ENCODE measurements at places on chromosomes 16 and 17.
A peak's percentile ranks its signal among the peaks of the same experiment; 100 is the strongest.

DNA sequence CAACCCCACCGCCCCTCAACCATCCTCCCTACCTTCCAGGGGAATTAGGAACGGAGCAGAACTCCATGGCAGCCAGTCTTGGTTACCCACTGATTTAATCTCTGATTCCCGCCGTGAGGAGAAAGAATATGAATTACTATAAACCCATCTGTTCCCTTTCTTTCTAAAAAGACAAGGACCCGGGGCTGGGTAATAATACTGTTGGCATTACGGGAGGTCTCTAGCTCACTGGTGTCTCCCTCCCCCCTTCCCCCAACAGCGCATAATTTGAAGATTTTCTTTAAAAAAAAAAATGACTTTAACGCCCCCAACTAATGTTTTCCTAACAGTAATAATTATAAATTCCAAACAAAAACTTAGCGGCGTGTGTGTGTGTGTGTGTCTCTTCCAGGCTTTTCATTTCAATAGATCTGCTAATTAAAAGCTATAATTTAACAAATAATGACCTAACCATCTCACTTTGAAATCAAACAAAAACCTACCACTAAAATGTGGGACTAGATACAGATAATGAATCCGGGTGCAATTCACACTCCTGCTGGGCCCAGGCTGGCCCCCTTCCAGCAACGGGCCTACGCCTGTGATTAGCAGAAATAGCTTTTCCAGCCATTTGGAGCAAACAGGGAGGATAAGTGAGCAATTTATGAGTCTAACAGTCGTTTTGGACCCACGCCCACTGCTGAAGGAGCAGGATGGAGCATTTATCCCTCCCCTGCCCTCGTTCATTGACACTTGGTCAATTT is 18.2 kb upstream of the BHLHA9 start:
- no peak for DNase-seq

GRCh38 chr17:73801455-73802100 is 157.3 kb upstream of the SDK2 start:
- DNase-seq: no peak

DNA sequence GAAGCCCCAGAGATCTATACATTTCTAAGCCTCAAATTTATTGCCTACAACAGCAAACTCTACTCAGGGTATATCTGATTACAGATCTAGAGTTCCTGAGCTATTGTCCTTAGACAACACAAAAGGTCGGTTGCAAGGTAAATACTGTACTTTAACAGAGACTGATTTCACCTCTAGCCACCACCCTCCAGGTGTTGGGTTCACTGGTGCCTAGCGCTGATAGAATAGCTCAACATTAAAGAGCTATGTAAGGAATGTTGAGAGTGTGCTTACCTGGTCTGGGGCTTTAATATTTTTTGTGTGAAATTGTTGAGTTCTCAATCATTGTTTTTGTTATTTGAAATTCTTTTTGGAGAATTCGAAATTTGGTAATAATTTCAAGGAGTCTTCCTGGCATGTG is 277.0 kb upstream of the PSMD7 start:
- no peak for DNase-seq

DNA sequence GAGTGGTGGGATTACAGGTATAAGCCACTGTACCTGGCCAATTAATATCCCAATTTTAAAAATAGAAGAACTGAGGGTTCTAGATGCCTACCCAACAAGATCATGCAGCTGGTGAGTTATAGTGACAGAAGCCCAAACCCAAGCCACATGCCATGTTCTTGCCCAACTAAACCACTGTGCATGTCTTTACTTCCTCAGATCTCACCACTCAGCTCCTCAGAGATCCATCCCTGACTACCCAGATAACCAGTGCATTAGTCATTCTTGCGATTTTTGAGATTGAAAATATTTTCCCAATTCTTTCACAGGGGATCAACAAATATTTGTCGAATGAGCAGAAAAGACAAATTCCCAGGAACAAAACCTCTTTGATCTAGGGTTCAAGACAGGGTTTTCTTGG is 303.1 kb downstream of the CBLN1 start:
- DNase-seq: no peak

GRCh38 chr16:19363740-19364139 is 53.9 kb upstream of the TMC5 start:
- no peak for DNase-seq

- DNase-seq: no peak
Observed at GRCh38 chr17:60526726-60527125, 684 bp upstream of the APPBP2 start.

- DNase-seq: no peak
Observed at GRCh38 chr16:78127130-78127529, 27.7 kb downstream of the WWOX start.

DNA sequence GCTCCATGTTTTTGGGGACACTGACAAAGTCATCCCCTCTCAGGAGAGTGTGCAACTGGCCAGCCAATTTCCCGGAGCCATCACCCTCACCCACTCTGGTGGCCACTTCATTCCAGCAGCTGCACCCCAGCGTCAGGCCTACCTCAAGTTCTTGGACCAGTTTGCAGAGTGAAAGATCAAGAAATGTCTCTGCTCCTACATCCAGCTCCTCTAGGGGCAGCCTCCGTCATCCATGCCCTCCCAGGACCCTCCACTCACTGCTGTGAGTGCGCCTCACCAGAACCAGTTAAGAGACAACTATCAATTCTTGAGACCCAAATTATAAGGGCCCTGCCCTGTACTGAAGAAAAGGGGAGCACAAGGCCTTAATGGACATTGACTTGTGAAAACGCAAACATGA is 1.1 kb downstream of the OVCA2 start:
- DNase-seq: no peak

DNA sequence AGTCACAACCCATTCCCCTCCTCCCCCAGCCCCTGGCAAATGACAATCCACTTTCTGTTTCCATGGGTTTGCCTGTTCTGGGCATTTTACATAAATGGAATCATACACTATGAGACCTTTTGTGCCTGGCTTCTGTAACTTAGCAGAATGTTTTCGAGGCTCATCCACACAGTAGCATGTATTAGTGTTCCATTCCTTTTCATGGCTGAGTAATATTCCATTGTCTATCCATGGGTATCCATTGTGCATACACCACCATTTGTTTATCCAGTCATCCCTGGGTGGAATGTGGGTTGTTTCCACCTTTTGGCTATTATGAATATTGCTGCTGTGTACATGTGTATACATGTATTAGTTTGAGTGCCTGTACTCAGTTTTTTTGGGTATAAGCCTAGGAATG is 33.7 kb upstream of the RCVRN start:
- no peak for DNase-seq

GRCh38 chr17:80737106-80738019 is 192.7 kb downstream of the RPTOR start:
- peak; percentile 85 for DNase-seq

- DNase-seq: no peak
Observed at GRCh38 chr17:34999456-34999855, 19.1 kb downstream of the LIG3 start.

GRCh38 chr16:19294156-19294649 is 8.7 kb downstream of the CLEC19A start:
- peak; percentile 70 for DNase-seq

GRCh38 chr17:45143767-45144198 is 4.5 kb upstream of the HEXIM1 start:
- peak; percentile 53 for DNase-seq

DNA sequence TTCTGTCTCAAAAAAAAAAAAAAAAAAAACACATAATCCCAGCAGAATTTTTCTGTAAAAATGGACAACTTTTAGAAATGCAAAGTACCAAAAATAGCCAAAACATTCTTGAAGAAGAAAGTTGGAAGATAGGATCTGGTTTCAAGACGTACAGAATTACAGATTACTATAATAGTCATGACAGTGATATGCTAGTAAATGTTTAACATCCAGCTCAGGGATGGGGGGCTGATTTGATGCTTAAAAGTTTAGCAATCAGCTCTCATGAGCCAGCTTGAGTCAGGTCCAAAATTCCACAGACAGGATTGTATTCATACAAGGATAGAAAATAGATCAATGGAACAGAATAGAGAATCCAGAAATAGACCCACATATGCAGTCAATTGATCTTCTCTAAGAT is 100.5 kb downstream of the CYB561 start:
- DNase-seq: no peak

DNA sequence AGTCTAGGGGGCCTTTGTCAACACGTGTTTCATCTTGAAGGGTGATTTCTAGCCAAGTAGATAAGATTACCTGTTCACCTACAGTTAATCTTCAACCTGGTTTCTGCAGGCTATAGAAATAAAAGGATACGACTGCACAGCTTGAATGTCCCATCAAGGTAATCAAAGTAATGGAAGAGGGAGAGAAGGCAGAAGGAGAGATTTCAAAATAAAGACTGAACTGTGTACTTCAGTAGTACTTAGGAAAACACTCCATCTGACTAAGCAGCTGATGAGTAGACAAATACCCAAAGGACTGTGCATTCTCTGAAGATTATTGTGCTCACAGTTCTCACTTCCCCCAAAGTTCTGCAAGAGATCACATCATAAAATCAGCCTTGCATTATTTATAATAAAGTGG is 5.8 kb upstream of the RFFL start:
- DNase-seq: no peak

GRCh38 chr17:66702106-66702936 is 132.6 kb upstream of the CACNG5 start:
- no peak for DNase-seq

- no peak for DNase-seq
Observed at GRCh38 chr16:17083628-17084027, 387.1 kb downstream of the XYLT1 start.

DNA sequence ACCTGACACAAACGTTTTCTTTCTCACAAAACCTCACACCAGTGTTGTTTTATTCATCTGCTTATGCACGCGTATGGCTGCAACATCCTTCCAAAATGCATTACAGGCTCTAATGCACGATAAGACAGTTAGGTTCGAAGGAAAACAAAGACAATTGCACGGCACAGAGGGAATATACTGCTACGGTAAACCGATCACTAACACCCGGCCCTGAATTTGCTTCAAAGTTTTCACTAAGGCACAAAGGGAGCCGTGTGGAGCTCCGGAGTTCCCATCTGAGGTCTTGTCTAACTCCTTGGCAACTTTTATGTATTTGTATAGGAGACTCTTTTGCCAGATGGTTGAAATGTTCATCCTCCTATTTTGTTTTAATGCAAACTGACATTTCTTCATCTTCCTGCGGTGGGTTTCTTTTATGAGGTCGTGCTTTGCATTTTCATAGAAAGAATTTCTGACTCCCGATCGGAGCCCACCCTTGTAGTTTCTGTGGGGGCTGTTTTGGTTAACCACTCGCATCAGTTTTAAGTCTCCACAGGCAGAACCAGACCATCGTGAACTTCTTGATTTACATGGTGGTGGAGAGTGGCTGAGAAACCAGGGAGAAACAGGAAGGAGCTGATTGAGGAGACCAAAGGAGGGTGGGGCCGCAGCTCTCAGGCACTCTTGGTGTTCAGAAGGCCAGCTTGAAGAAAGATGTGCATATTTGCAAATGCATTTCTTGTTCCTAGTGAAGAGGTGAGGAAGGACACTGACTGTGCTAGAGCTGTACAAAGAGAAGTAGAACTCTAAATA is 516.8 kb downstream of the MAF start:
- no peak for DNase-seq

DNA sequence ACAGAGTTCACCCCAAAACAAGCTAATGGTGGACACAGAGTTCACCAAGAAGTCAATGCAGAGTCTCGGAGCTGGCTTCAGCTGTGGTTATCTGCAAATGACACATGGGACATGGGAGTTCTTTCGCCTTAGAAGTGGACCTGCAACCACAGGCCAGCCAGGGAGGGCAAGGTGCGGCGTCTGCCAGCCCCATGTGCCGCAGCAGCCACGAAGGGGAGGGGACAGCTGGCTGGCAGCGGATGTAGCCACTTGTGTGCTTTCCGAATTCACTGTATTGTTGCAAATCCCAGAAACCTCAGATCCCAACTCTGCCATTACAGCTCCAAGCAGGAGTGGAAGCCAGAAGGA is 24.8 kb downstream of the LMF1 start:
- no peak for DNase-seq

- DNase-seq: no peak
Observed at GRCh38 chr16:58556678-58557077, 41.4 kb downstream of the SETD6 start.

GRCh38 chr16:66266436-66267291 is 99.8 kb upstream of the CDH5 start:
- no peak for DNase-seq

DNA sequence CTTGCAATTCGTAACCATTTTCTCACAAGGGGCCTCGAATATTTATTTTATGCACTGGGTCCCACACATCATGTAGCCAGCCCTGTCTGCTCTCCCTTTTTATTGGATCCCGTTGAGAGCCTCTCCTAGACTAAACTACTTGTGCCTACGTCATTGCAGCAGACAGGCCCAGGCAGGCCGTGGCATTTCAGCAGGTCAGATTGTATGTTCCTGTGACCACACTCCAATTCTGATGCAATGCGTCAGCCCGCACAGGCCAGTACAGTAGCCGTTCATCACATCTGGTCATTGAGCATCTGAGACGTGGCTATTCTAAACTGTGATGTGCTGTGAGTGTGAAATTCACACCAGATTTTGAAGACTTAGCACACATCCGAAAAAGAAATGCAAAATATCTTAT is 42.2 kb downstream of the ABAT start:
- DNase-seq: no peak

- DNase-seq: no peak
Observed at GRCh38 chr17:80636361-80637018, 91.9 kb downstream of the RPTOR start.

- DNase-seq: no peak
Observed at GRCh38 chr16:57906382-57907316, 64.3 kb downstream of the CNGB1 start.

DNA sequence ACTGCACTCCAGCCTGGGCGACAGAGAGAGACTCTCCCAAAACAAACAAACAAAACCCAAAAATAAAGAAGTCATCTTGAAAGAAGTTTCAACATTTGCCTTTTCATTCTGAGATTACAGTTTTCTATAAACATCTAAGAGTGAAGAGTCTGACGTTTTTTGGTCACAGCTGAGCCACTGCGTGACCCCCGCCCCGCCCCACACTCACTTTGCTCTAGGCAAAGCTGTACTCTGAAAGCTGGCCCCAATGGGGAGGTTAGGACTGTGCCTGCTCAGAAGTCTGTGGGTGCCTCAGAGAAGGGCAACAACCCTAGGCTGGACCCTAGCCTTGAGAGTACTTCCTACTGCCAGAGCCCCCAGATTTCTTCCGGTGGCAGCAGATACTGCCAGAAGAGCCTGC is 19.3 kb downstream of the CYB5D2 start:
- DNase-seq: no peak

GRCh38 chr17:43342589-43342890 is 56.3 kb upstream of the ARL4D start:
- DNase-seq: no peak

DNA sequence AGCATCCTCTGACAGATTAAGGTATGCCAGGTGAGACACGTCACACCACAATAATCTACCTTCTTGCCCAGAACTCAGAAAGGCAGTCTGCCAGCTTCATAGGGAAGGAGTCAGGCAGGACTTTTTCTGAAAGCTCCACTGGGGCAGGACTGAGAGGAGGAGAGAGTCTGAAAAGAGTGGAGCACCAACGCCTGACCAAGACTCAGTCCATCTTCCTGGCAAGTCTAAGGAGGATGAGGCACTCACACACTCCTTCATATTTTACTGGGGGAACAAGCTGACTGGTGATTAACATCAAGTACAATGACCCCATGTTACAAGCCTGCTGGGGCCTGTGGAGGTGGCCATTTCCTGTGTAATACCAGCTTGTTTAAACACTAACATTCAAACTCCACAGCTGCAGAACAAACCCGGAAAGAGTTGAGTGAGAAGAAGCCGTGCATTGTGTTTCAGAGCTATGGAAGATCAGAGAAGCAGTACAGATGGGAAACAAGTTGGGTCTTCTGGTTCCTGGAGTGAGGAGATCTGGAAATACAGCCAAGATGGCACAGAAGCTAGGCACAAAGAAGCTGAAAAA is 122.4 kb downstream of the HIC1 start:
- DNase-seq: no peak
